ENCODE measurements at places on chromosomes 7 and 10. TPM values are rescaled to one million over a fixed set of nuclear protein-coding genes. Genes with fewer than 3 reads are reported as not detected.
A peak's percentile ranks its signal among the peaks of the same experiment; 100 is the strongest.

GRCh38 chr10:17910125-17910789 is 41.5 kb upstream of the SLC39A12 start:
- no peaks in the 10 kb centered on the region for H3K27me3 ChIP-seq
- peaks cover 26% of the 10 kb centered on the region for H3K36me3 ChIP-seq
- H3K4me3 ChIP-seq = no peak overlapping the region
- peaks cover 5% of the 10 kb centered on the region for H3K4me1 ChIP-seq
- no peak overlapping the region for H3K27ac ChIP-seq

- H3K27ac ChIP-seq = peak overlapping the region; percentile 35
- H3K4me1 ChIP-seq = peaks cover 3% of the 10 kb centered on the region
- no peak for DNase-seq
These were observed 94.4 kb upstream of the KIAA1217 start for GRCh38 chr10:24114556-24114955.

GRCh38 chr7:96778263-96778662 is 68.6 kb upstream of the SEM1 start:
- no peaks in the 10 kb centered on the region for H3K4me1 ChIP-seq
- no peaks in the 10 kb centered on the region for H3K27me3 ChIP-seq
- H3K4me3 ChIP-seq = no peak overlapping the region
- no peak for DNase-seq
- no peak overlapping the region for H3K27ac ChIP-seq

- no peak overlapping the region for H3K27ac ChIP-seq
- no peaks in the 10 kb centered on the region for H3K27me3 ChIP-seq
- no peaks in the 10 kb centered on the region for H3K36me3 ChIP-seq
These were observed 182.1 kb upstream of the CDC14C start for GRCh38 chr7:48742079-48742798.

DNA sequence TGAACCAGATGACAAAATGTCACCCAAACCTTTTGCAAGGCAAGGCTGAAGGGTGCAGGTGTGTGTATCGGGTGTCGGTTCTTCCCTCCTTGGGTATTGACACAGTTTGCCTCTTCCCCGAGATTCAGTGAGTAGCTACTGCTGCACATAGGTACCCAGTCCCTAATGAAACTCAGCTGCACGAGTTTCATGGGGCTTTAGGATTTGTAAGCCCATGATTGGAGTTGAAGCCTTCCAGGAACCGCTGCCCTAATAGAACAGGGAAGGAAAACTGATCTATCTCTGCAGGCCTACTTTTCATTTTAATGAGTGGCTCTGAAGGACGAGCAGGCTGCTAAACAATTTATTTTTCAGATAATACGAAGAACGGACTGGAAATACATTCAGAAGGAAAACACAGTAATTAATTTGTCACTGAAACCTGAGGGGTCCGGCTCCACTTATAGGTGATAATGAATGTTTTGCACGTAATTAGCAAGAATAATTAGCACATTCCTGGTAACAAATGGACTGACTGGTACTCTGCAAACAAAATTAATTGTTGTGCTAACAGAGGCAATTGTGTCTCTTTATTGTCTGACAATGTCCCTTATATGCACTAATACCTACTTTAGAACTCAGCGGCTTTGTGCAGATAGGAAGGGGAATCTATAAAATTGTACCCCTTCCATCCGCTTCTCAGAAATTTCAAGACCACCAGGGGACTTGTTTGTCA is 49.6 kb upstream of the FZD8 start:
- DNase-seq = no peak
- no peaks in the 10 kb centered on the region for H3K4me1 ChIP-seq
- H3K4me3 ChIP-seq = no peak overlapping the region
- no peaks in the 10 kb centered on the region for H3K36me3 ChIP-seq
- no peaks in the 10 kb centered on the region for H3K27me3 ChIP-seq
- H3K27ac ChIP-seq = no peak overlapping the region

- no peaks in the 10 kb centered on the region for H3K27me3 ChIP-seq
- no peaks in the 10 kb centered on the region for H3K36me3 ChIP-seq
- peak; percentile 52 for DNase-seq
- H3K27ac ChIP-seq = peak overlapping the region; percentile 30
These were observed 77.2 kb downstream of the CDH23 start for GRCh38 chr10:71473671-71474599.

- no peaks in the 10 kb centered on the region for H3K36me3 ChIP-seq
- DNase-seq = no peak
- H3K4me1 ChIP-seq = no peaks in the 10 kb centered on the region
- H3K27ac ChIP-seq = no peak overlapping the region
- H3K27me3 ChIP-seq = no peaks in the 10 kb centered on the region
These were observed 71.9 kb downstream of the OAT start for GRCh38 chr10:124346831-124347230.

GRCh38 chr10:72309290-72310240 is 35.8 kb downstream of the DDIT4 start:
- no peaks in the 10 kb centered on the region for H3K36me3 ChIP-seq
- DNase-seq = peak; percentile 79
- H3K27ac ChIP-seq = peak overlapping the region; percentile 59
- H3K4me3 ChIP-seq = no peak overlapping the region

GRCh38 chr7:41383596-41383995 is 319.3 kb downstream of the INHBA start:
- H3K4me3 ChIP-seq = no peak overlapping the region
- no peaks in the 10 kb centered on the region for H3K36me3 ChIP-seq
- H3K4me1 ChIP-seq = no peaks in the 10 kb centered on the region
- no peaks in the 10 kb centered on the region for H3K27me3 ChIP-seq
- no peak for DNase-seq

- no peaks in the 10 kb centered on the region for H3K27me3 ChIP-seq
- no peak for DNase-seq
- no peaks in the 10 kb centered on the region for H3K4me1 ChIP-seq
- H3K27ac ChIP-seq = no peak overlapping the region
These were observed 38.3 kb downstream of the GPAM start for GRCh38 chr10:112145263-112145662.

GRCh38 chr10:132393695-132394181 is 3.3 kb upstream of the PWWP2B start:
- DNase-seq = peak; percentile 64
- H3K36me3 ChIP-seq = no peaks in the 10 kb centered on the region
- peaks cover 3% of the 10 kb centered on the region for H3K27me3 ChIP-seq
- peaks cover 17% of the 10 kb centered on the region for H3K4me1 ChIP-seq

GRCh38 chr7:71706597-71706975 is 574.6 kb downstream of the GALNT17 start:
- H3K27ac ChIP-seq = no peak overlapping the region
- H3K4me1 ChIP-seq = no peaks in the 10 kb centered on the region
- H3K36me3 ChIP-seq = no peaks in the 10 kb centered on the region

DNA sequence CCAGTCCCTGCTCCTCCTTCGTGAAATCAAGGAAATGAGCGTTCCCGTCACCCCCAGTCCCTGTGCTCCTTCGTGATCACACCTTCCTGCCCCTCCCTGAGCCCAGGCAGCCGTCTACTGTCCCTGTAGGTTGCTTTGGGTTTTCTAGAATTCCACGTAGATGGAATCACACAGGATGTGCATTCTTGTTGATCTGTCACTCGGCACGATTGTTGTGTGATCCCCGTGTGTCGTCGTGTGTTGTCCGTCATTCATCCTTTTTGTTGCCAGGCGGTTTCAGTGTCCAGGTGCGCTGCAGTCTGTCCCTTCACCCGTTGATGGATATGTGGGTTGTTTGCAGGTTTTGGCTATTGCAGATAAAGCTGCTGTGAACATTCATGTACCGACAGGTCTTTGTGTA is 9.4 kb downstream of the MTG1 start:
- no peak overlapping the region for H3K4me3 ChIP-seq
- H3K4me1 ChIP-seq = peaks cover 26% of the 10 kb centered on the region
- H3K36me3 ChIP-seq = peaks cover 13% of the 10 kb centered on the region
- no peak for DNase-seq
- no peaks in the 10 kb centered on the region for H3K27me3 ChIP-seq
- H3K27ac ChIP-seq = no peak overlapping the region

GRCh38 chr10:123621916-123622315 is 44.2 kb upstream of the GPR26 start:
- no peak overlapping the region for H3K4me3 ChIP-seq
- H3K27me3 ChIP-seq = peaks cover 4% of the 10 kb centered on the region
- no peaks in the 10 kb centered on the region for H3K36me3 ChIP-seq
- H3K4me1 ChIP-seq = no peaks in the 10 kb centered on the region
- no peak overlapping the region for H3K27ac ChIP-seq
- DNase-seq = no peak

GRCh38 chr10:124493214-124493882 is 31.7 kb downstream of the LHPP start:
- no peak for DNase-seq
- H3K4me1 ChIP-seq = peaks cover 4% of the 10 kb centered on the region
- no peaks in the 10 kb centered on the region for H3K36me3 ChIP-seq

DNA sequence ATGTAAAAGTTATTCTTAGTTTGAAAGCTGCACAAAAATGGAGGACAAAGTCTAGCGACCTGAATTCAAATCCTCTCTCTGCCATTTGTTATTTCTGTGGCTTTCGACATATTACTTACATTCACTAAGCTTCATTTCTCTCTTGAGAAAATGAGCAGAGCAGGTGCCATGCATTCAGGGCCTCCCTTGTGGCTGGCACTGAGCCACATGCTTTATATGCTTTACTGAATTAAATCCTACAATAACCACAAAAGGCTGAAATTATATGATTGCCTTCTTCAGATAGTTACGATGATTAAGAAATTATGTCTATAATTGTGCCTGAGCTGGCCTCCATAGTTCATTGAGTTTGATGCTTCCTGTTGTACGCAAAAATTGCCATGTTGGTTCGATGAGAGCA is 98.7 kb downstream of the NPSR1 start:
- no peak for DNase-seq
- no peaks in the 10 kb centered on the region for H3K4me1 ChIP-seq
- no peak overlapping the region for H3K27ac ChIP-seq
- H3K4me3 ChIP-seq = no peak overlapping the region
- H3K36me3 ChIP-seq = no peaks in the 10 kb centered on the region
- H3K27me3 ChIP-seq = no peaks in the 10 kb centered on the region

GRCh38 chr7:120400806-120401455 is 128.0 kb downstream of the KCND2 start:
- H3K4me1 ChIP-seq = no peaks in the 10 kb centered on the region
- H3K4me3 ChIP-seq = no peak overlapping the region
- no peaks in the 10 kb centered on the region for H3K36me3 ChIP-seq
- H3K27ac ChIP-seq = no peak overlapping the region

DNA sequence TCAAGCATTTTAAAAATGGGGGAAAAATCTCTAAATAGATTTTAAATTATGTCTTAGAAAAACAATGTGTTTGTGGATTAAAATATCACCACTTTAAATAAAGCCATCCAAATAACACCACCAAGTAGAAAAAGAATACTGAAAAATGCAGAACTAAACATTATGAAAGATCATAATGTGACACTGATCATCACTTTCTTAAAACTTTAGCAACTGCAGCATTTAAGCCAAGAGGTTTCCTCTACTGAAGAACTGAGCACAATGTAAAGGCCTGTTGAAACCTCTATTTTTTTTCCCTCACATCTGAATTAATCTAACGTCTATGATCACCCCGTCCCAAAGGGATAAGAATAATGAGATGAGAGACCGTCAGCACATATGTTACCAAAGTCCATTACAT is 18.6 kb downstream of the MINDY3 start:
- H3K4me1 ChIP-seq = no peaks in the 10 kb centered on the region
- DNase-seq = no peak
- H3K36me3 ChIP-seq = peaks cover 7% of the 10 kb centered on the region
- no peak overlapping the region for H3K27ac ChIP-seq
- H3K4me3 ChIP-seq = no peak overlapping the region

GRCh38 chr7:27248911-27249723 is 6.5 kb downstream of the EVX1 start:
- no peak overlapping the region for H3K27ac ChIP-seq
- no peak for DNase-seq
- no peaks in the 10 kb centered on the region for H3K36me3 ChIP-seq
- H3K4me3 ChIP-seq = no peak overlapping the region

- H3K27me3 ChIP-seq = peaks cover 50% of the 10 kb centered on the region
- no peak overlapping the region for H3K27ac ChIP-seq
- H3K36me3 ChIP-seq = no peaks in the 10 kb centered on the region
- no peak for DNase-seq
- H3K4me3 ChIP-seq = no peak overlapping the region
- no peaks in the 10 kb centered on the region for H3K4me1 ChIP-seq
These were observed 2.7 kb downstream of the MUC3A start for GRCh38 chr7:100951888-100952560.

- no peaks in the 10 kb centered on the region for H3K36me3 ChIP-seq
- no peaks in the 10 kb centered on the region for H3K27me3 ChIP-seq
- no peak overlapping the region for H3K27ac ChIP-seq
- H3K4me1 ChIP-seq = no peaks in the 10 kb centered on the region
- H3K4me3 ChIP-seq = no peak overlapping the region
These were observed 78.9 kb upstream of the EGR2 start for GRCh38 chr10:62895063-62895462.

GRCh38 chr10:132052124-132052523 is 13.6 kb upstream of the JAKMIP3 start:
- H3K36me3 ChIP-seq = no peaks in the 10 kb centered on the region
- H3K4me1 ChIP-seq = no peaks in the 10 kb centered on the region
- DNase-seq = no peak
- H3K27ac ChIP-seq = no peak overlapping the region
- H3K4me3 ChIP-seq = no peak overlapping the region
- H3K27me3 ChIP-seq = no peaks in the 10 kb centered on the region

DNA sequence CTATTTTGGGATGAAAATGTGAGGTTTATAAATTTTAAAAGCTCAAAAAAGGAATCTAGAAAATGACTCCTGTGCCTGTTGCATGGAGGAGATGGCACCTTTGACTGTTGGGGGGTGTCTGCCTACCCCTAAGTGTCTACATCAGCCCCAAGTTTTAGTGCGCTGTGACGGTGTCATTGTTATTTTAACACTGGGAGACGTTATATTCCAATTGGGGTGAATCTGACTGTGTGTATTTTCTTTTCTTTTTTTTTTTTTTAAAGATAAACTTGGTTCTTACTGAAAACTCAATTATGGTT is 517 bp downstream of the SRGN start:
- H3K36me3 ChIP-seq = no peaks in the 10 kb centered on the region
- H3K4me1 ChIP-seq = peaks cover 37% of the 10 kb centered on the region
- DNase-seq = no peak
- peak overlapping the region; percentile 33 for H3K4me3 ChIP-seq
- H3K27me3 ChIP-seq = no peaks in the 10 kb centered on the region

The OR6V1 gene
- total RNA-seq = not detected

The FLNC gene
- total RNA-seq = 1,054 TPM

The DOCK4 gene
- 17.3 TPM for total RNA-seq

The C1QL3 gene
- not detected for total RNA-seq

The CDHR3 gene
- total RNA-seq = 1.4 TPM

The FEZF1 gene
- total RNA-seq = not detected

The ANXA8 gene
- total RNA-seq = not detected

The FAM25G gene
- total RNA-seq = not detected

The CTTNBP2 gene
- total RNA-seq = 1.5 TPM

The VSIR gene
- total RNA-seq = 76.2 TPM

The CACNB2 gene
- total RNA-seq = 37.8 TPM

The CAV2 gene
- total RNA-seq = 189 TPM

The GSTO2 gene
- total RNA-seq = 1.3 TPM

The HPSE2 gene
- 0.17 TPM for total RNA-seq

The TAS2R60 gene
- not detected for total RNA-seq

The RET gene
- total RNA-seq = 3.3 TPM

The CD36 gene
- 891 TPM for total RNA-seq

The SSC4D gene
- 0.23 TPM for total RNA-seq

The FAM180A gene
- total RNA-seq = 7.9 TPM
